C1 segment of cervical spinal cord (tissue), 14 donors: ENCODE measurements at places on chromosomes 2 and 18.

DNA sequence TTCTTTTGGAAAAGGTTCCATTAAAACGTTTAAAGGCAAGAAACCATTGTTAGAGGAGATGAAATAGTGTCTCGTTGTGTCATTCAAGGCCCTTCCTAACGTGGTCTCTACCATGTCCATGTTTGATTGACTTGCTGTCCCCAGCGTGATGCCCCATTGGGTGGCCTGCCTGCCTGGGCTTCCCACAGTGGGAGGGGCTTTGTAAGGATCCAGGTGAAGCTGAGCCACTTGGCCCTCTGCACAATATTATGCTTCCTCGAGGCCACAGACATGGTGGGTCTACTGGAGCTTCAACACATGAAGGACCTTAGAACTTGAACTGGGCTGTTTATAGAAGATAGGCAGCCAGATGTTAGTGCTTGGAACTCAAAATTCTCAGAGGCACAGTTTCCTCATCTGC lies 235.3 kb downstream of the FHOD3 start:
- no peak for DNase-seq

DNA sequence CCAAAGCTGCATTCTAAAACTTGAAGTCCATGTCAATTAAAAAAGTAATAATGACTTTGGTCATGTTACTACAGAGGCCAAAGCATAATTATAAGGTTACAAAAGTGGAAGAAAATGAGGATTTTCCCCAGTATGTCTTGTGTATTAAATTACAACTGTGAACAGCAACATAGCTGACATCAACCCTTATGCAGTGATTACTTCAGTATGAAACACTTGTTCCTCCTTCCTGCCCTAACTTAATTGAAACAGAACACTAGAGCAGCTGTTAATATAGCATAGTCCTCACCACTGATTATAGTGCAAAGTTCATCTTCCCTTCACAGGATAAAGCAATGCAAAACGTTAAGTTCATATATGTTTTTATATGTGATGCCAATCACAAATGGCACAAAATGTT lies 29.9 kb downstream of the EPB41L3 start:
- DNase-seq: no peak

DNA sequence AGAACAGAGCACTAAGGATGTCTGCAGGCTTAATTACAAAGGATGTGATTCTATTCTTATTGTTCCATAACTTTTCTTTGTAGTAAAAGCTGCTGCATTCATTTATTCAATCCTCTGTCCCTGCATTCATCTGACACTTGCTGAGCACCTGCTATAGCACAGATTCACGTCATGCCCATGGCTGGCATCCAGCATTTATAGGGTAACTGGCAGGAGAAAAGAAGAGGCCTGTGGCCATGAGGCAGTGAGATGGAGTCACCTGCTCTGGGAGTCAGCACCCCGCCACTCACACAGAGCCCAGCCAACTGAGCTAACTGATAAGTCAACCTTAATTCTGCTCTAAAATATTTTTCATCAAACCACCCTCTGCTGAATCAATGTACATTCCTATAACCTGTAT lies 18.3 kb upstream of the CDC42EP3 start:
- DNase-seq: no peak

DNA sequence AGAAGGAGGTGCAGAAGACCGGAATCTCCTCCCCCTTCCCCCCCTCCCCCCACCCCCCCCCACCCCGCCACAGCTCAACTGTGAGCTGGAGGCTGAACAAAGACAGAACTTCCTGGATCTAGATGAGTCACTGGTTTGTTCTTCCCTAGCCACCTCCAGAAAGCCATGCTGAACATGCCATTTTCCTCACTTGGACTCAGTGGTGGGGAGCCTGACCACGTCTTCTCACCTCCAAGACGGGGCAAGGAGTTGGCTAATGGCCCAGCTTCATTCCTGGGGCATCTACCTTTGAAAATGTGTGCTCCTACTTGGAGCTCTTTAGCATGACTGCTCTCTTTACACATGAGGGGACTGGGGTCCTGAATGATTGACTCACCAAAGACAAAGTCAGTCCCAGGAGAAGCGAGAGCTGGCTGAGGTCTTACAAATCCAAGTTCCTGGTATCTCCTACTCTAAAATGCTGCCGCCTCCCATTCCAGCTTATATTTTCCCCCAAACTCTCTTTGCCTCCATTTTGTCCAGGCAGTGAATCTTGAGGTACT lies 22.6 kb upstream of the FZD5 start:
- no peak for DNase-seq

DNA sequence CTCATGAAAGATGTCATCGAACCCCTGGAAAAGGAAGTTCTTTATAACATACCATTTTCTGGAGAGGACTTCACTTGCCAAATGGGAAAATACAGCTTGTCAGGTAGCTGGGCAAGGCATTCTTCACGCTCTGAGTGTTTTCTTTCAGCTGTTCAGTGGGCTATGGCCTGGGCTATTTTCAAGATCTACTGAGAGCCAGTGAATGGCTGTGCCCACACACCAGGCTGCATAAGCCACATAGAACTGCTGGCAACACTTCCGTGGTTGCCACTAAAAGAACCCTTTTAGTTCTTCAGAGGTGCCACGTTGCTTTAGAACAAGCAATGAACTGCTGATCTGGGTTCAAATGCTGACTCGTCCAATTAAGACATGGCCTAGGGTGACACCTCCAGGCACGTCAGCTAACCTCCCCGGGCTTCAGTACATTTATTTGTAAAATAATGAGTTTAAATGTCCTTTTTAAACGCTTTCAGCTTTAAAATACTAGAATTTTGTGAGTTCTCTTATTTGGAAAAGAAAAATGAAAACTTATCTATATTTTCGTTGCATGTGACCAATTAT lies 36.6 kb upstream of the GORASP2 start:
- DNase-seq: no peak

GRCh38 chr18:21714474-21714873 lies 9.9 kb upstream of the ABHD3 start:
- no peak for DNase-seq

GRCh38 chr2:153875801-153876466 lies 4.2 kb downstream of the GALNT13 start:
- no peak for DNase-seq

- DNase-seq: no peak
These were observed 18.1 kb upstream of the ZNF407 start for GRCh38 chr18:74579496-74580065.

- no peak for DNase-seq
These were observed 6.6 kb downstream of the DSG3 start for GRCh38 chr18:31454066-31454708.

DNA sequence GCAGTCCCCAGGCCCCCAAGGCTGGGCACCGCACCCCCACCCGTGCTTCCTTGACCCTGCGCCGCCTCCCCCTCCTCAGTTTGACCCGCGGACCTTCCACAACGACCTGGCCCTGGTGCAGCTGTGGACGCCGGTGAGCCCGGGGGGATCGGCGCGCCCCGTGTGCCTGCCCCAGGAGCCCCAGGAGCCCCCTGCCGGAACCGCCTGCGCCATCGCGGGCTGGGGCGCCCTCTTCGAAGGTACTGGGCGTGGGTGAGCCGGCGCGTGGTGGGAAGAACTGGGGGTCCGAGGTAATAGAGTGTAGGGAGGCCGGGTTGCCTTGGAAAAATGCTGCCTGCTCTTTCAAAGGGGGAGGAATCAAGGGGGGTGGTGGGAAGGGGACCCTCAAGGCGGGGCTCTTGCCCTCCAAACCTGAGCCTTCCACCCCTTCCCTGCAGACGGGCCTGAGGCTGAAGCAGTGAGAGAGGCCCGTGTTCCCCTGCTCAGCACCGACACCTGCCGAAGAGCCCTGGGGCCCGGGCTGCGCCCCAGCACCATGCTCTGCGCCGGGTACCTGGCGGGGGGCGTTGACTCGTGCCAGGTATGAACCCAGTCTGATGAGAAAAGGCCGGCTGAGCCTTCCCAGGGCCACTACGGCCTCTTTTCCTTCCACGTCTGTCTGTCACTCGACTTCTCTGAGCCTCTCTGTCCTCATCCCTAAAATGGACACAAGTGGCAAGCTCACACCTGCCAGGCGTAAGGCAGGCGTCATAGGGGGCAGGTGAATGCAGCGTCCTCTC lies 2.6 kb downstream of the PRSS56 start:
- DNase-seq: no peak

DNA sequence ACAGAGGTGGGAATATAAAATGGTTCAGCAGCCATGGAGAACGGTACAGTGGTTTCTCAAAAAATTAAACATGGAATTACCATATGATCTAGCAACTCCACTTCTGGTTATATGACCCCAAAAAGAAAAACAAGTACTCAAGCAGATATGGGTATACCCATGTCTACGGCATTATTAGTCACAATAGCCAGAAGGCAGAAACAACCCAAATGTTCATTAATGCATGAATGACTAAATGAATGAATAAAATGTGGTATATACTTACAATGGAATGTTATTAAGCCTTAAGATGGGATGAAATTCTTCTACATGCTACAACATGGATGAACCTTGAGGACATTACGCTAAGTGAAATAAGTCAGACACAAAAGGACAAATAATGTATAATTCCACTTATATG lies 266.8 kb upstream of the FBXO11 start:
- no peak for DNase-seq

DNA sequence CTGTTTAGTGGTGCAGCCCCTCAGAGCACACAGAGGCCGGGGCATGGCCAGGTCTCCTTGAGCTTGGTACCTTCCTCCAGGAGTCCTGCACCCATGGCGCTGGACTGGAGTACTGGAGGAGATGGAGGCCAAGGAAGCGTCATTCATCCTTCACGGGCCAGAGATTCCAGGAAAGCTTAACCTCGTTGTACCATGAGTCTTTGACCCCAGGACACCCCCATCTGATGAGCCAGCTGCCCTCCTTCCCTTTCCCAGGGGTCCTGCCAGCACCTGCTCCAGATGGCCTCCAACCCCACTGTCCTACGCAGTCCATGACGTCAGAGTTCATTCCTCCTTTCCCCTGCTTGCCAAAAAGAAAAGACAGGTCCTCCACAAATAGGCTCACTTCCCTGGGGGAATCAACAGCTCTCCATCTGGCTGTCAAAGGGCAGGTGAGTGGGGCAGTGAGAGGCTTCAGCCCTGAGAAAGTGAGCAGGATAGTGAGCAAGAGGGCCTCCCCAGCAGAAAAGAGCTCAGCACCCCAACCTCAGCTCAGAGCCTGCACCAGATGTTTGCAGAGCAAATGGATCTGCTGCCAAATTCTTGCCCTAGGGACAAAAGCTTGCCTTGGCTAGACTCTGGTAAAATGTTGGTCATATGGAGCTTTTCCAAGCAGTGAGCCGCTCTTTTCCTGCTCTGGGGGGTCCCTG lies 4.5 kb upstream of the NPPC start:
- DNase-seq: no peak

DNA sequence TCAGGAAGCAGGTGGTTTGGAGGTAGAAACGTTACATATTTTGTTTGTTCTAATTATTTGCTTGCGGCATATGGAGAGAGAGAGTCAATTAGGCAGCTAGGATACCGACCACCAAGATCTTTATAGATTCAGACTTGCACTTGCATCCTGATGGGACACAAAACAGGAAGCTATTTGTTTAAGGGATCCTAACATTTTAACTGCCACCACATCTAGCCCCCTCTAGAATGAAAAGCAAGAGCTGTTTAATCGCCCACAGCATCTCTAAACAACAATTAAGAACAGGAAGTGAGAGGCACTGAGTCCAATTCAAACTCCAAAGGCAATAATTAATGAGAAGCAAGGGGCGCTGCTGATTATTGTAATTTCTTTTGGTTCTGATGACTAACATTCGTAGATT lies 182.0 kb upstream of the LINC00305 start:
- no peak for DNase-seq

GRCh38 chr2:229118927-229119326 lies 152.2 kb downstream of the PID1 start:
- no peak for DNase-seq
